Mesenteric fat pad (tissue), 1 donor: ENCODE measurements at places on chromosomes 3 and 15. TPM values are rescaled to one million over a fixed set of nuclear protein-coding genes. Genes with fewer than 3 reads are reported as not detected.

DNA sequence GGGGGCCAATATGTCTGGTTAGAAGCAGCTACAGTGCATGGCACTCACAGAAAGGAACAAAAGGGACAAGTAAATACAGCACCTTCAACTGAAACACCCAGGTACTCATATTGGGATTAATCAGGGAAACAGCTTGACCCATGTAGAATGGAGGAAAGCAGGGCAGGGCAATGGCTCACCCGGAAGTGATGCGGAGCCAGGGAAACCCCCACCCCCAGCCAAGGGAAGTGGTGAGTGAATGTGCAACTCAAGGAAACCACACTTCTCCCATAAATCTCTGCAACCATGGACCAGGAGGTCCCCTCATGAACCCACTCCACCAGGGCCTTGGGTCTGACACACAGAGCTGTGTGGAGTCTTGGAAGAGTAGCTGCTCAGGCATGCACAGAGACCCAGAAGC, 117.1 kb downstream of the MTHFS start:
- DNase-seq, result no peak

GRCh38 chr15:63050731-63051155, 8.2 kb downstream of the TPM1 start:
- DNase-seq, result no peak

DNA sequence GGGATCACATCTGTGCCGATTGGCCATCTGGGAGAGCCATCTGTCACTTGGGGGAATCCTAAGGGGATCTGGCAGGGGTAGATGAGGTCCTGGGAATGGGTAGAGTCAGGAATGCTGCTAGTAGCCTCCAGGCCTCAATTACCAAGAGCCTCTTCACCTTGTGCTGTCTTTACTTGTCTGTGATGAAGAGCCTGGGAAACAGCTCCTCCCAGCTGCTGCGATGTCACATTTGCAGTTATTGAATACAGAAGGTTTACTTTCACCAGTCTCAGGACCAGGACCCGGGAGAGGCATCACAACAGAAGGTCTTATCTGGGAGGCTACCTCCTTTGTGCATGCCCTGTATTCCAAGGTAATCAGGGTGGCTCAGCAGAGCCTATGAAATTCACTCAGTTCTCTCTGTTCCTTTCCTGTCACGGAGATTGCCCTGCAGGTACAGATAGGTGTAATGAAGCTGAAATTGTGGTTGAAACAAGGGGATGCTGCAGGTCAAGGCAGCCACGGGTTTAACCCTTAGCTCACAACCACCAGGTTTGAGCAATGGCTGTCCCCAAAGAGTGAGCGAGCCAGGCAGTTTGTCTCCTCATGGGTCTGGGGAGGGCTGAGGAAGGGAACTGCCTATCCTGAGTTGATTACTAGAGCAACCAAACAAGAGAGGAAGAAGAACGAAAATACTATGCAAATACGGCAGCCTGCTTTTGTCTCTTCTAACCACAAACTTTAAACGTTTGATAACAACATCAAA, 298.9 kb upstream of the RORA start:
- DNase-seq, result no peak

GRCh38 chr15:70589221-70589620, 174.1 kb downstream of the UACA start:
- DNase-seq, result no peak

DNA sequence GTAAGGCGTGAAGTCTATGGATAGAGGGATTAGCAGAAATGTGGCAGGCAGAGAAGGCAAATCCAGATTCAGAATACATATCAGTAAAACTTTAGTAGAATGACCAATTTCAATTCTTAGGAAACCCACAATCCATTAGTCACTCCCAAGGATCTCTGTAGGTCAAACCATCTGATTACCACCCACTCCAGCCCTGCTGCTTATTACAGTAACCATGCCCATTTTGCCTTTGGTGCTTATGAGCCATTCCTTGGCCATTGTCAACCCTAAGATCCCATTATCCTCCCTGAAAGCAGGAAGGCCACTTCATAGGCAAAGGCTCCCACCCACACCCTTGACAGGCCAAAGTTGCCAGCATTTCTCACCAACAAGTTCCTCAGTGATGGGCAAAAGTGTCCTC, 5.1 kb upstream of the KLHL40 start:
- DNase-seq, result no peak

DNA sequence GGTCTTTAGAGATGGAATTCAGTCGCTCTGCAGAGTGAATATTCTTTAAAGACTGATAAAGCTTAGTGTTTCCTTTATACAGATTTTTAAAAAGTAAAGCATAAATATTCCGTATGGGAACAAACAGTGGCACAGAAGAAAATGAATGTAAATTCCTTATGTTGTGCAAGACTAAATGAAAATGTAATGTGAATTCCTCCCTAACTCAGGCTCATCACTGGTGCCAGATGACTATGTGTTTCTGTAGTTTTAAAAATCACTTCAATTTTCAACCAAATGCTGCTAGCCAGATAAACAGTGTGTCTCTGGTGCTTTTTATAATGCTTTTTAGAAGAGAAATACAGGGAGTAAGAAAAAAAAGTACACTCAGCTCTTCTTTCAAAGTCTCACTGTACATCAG, 154.8 kb upstream of the SNTN start:
- DNase-seq, result no peak

GRCh38 chr15:68418611-68419161, 13.3 kb downstream of the ITGA11 start:
- peak; percentile 62 for DNase-seq

FYCO1 gene
- total RNA-seq, result 43.5 TPM

RTP3 gene
- total RNA-seq, result not detected

RETNLB gene
- total RNA-seq, result not detected
